ENCODE measurements at places on chromosomes 12 and 14.

- no peak for DNase-seq
Measured at GRCh38 chr12:39989501-39989900, 116.4 kb downstream of the SLC2A13 start.

DNA sequence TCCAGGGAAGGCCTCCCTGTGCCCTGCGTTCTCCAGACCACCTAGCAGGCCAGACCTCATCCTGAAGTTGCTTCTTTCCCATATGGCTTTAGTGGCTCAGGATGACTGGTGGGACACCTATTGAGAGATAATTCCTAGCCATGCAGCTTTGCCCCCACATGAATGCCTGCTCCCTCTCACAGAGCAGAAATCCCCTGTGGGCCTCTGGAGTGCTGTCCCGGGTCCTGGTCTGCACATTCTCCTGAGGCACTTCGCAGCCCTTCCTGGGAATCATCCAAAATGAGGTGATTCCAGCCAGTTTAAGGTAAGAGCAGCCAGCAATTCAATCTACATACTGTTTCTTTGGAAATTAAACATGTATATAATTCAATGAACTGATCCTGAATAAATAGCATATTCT lies 135.9 kb downstream of the GPR65 start:
- no peak for DNase-seq

DNA sequence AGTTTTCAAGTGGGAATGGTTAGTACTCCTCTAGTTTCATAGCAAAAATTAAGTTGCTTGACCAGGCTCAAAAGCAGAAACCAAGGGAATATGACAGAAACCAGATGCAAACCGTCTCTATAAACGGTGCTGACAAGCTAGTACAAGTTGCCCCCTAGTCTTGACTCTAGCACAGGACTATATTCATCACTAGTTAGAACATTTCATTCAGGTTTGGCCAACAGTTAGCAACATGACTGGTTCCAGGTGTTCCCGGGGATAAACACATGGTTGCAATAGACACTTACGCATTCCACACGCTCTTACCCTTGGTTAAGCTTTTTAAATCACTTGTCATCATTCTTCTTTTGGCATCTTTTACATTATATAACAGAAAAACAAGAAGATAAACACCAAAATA lies 103.6 kb downstream of the SCFD1 start:
- no peak for DNase-seq

- DNase-seq, result peak; percentile 0
Measured at GRCh38 chr14:96638041-96638855, 136.1 kb downstream of the PAPOLA start.

- no peak for DNase-seq
Measured at GRCh38 chr12:82708061-82708879, 21.6 kb downstream of the TMTC2 start.

- no peak for DNase-seq
Measured at GRCh38 chr14:74754157-74754556, 9.0 kb upstream of the YLPM1 start.

- DNase-seq, result no peak
Measured at GRCh38 chr12:116184763-116185162, 92.7 kb downstream of the MED13L start.

GRCh38 chr12:13288937-13289652 lies 92.6 kb downstream of the EMP1 start:
- no peak for DNase-seq

- DNase-seq, result no peak
Measured at GRCh38 chr12:116698116-116698515, 39.8 kb downstream of the SPRING1 start.

DNA sequence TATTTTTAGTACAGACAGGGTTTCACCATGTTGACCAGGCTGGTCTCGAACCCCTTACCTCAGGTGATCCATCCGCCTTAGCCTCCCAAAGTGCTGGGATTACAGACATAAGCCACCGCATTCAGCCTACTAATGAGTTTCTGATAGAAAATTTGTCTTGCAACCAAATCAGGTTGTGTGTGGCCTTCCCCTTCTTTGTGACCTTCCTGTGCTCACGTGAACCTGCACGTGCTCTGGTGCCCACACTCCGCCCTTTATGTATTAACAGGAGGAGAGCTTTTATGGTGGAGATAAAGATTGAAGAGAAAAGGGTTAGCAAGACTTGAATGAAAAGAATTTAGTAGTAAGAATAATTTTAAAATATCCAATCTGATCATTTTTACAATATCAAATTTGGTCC lies 343.5 kb upstream of the TMEM132C start:
- DNase-seq, result no peak

GRCh38 chr12:99455350-99456035 lies 192.1 kb upstream of the GARIN6 start:
- no peak for DNase-seq

DNA sequence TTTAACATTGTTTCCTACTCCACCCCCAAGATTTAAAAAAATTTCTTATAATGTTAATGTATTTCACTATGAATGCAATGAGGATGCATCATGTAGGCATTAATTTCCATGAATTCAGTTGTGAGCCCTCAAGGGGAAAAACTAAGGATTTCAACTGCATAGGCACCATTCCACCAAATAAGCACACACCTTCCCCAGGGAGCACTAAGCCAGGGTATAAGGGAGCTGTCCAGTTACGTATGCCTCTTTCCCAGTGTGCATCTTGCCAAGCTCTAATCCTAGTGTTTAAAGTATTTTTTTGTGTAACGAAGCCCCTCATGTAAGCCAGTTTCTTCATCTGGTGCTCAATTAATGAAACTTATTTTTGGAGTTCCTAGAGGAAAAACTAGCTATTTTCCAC lies 6.6 kb downstream of the FERMT2 start:
- DNase-seq, result no peak

DNA sequence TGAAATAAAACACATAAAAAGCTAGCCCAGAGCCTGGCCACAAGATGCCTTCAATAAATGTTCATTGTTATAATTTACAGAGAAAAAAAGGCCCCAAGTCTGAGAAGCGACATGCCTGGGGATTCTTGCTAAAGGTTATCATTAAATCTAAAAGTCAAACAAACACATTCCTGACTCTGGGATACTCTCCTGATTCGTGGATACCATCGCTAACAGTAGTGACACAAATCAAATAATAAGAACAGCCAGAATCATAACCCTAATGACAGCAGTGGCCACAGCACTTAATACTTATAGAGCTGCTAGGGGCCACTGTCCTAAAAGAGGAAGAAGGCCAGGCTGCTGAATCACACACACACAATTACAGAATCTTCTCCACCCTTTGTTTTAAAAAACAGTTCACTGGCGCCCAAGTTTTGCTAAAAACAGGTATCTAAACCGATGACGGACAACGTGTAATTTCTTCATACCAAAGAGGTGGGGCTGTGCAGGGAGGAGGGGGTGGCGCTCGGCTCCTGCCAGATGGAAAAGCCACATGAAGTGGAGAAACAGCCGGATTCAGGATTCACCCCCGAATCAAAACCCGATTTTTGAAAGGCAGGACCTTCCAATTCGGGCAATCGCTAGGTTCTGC lies 1.2 kb downstream of the CLIP1 start:
- peak; percentile 31 for DNase-seq

- no peak for DNase-seq
Measured at GRCh38 chr12:124398578-124399227, 103.8 kb downstream of the RFLNA start.

- DNase-seq, result no peak
Measured at GRCh38 chr14:71737760-71738159, 194.5 kb upstream of the RGS6 start.

DNA sequence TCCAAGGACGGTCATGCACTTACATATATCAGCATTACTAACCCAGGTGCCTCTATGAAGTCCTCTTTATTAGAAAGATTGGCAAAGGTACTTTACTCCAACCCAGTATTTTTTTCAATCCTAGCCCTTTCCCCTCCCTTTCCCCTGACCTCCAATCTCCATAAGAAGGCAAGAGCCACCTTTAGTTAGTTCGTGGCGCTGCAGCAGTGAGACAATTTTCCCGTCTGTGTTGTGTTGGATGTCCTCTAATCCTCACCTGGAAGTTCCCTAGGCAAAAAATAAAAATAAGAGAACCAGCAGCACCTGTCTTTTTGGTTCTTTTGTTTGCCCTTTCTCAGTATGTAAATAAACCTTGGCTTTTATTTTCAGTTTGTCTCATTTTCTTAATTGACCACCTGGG lies 439.6 kb upstream of the LRFN5 start:
- DNase-seq, result no peak

- DNase-seq, result no peak
Measured at GRCh38 chr14:59827401-59827800, 43.2 kb downstream of the RTN1 start.

- peak; percentile 81 for DNase-seq
Measured at GRCh38 chr12:14157088-14157747, 175.8 kb upstream of the GRIN2B start.
